ENCODE measurements at places on chromosomes 6 and 20. TPM values are rescaled to one million over a fixed set of nuclear protein-coding genes. Genes with fewer than 3 reads are reported as not detected.

DNA sequence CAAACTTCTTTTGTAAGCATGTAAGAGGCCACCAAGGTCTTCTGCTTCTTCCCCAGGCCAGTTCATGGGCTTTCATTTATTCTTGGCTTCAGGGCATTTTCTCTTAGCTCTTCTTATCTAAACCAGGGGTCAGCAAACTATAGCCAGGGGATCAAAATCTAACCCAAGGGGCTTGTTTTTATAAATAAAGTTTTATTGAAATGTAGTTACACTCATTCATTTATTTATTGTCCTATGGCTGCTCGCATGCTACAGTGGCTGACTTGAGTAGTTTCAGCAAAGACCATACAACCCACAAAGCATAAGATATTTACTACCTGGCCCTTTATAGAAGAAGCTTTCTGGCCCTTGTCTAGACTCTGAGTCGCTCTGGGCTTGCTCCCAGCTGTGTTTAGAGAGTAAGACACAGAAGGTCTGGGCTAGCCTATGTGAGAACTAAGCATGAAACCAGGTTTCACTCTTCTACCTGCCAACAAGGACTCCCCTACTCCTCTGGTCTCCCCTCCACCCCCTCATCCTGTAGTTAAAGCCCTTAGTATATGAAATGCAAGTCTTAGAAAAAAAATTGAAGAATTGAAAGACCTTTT, 43.2 kb downstream of the KHDC1L start:
- DNase-seq, result no peak

- peak; percentile 14 for DNase-seq
Observed at GRCh38 chr6:88920774-88921733, 42.4 kb downstream of the RNGTT start.

DNA sequence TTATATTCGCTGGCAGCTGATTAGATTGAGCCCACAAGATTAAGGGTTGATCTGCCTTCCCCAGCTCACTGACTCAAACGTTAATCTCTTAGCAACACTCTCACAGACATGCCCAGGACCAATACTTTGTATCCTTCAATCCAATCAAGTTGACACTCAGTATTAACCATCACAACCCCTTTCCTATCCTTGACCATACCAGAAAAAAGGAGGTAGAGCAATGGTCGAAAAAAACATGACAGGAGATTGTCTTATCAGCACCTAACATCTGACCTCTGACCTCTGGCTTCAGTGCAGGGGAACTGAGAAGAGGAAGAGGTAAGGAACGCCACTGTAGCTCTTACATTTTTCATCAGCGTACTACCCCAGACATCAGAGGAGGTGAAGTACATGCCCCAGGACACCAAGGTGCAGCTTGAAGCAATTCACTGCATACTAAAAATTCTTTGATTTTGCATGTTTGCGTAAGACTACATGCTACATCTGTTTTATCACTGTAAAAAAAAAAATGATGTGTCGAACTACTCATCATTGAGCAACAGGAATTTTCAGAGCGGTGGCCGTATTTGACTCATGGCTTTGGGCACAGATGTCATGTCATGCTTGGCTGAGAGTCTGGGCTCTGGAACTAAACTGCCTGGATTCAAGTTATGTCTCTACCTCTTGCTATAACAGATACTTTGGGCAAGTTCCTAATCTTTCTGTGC, 188.0 kb upstream of the TAB2 start:
- no peak for DNase-seq

DNA sequence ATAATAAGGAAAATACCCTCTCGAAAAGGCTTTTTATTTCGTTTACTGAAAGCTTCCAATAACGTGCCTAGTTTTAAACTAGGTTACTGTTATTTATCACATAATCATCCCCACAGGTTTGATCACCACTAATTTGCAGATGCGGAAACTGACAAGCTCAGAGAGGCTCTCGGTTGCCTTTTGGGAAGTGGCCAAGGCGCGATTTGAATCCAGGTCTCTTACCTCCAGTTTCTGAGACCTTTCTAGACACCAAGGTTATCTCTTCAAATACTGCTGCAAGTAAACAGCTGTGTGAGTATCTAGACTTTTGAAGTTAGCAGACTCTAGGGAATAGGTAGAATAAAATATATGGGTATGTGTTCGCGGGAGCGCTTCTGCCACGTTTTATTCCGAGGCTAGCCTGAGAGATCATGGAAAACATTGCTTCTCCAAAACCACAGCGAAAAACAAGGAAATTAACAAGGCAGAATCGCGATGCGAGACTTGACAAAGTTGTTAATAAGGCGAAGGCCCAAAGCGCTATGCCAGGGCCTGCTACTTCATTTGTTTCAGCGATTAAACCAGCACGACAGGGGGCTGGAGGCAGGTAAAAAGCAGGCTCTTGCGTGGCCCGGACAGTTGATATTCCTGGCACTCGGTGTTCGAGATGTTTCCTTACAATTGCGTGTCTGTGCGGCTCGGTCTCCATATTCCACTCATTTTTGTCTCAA, 1.8 kb upstream of the JARID2 start:
- DNase-seq, result no peak

GRCh38 chr6:42923666-42924065, 5.6 kb upstream of the CNPY3 start:
- DNase-seq, result no peak

DNA sequence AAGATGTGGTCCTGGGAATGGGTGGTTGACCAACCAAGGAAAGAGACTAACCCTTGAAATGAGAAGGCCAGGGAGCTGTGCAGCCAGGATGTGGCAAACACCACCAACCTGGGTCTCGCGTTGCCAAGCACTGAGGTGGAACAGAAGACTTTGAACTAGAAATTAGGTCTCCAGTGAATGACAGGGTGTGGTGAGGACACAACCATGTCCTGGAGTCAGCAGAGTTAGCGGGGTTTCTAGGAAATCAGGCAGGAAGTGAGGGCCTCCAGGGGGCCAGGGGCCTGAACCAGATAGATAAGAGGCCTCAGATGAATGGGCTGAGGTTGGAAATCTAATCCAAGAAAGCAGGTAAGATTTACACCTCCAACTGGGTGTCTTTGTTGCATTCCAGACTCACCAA, 353.3 kb upstream of the ARID1B start:
- no peak for DNase-seq

DNA sequence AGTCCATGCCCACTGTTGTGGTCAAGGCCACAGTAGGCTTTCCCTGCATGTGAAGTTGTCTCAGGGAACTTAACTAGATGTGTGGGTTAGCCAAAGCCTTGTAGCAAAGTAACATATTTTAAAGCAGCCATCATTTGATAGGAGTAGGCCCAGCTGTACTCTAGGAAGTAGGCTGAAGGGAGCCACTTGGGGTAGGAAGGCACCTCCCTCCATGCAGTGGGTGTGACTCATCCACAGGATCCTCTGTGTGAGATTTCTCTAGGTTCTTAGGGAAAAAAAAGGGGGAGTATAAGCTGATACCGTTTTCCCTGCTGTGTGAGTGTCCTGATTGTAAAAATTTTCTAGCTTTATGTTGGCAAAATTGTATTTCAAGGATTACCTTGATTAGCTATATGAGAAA, 44.7 kb downstream of the VAPB start:
- no peak for DNase-seq

GRCh38 chr6:166950443-166950821, 5.9 kb downstream of the RNASET2 start:
- no peak for DNase-seq

- peak; percentile 73 for DNase-seq
Observed at GRCh38 chr20:53773792-53774401, 180.3 kb upstream of the ZNF217 start.

DNA sequence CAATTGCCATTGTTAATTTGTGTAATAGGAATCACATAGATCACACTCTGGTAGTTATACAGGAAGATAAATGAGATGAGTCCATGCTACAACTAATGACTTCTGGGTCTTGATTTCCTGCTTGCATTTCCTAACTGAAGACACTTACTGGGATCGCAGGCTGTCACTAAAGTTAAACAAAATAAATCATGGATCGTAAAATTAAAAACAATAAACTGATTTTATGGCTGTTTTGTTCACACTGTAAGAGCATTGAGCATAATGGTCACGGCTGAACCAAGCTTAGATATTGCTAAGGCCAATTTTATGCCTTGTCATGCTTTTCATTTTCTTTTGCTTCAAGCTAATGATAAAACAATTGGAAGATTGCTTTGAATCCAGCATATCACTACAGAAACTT, 332.5 kb upstream of the CITED2 start:
- DNase-seq, result no peak

DNA sequence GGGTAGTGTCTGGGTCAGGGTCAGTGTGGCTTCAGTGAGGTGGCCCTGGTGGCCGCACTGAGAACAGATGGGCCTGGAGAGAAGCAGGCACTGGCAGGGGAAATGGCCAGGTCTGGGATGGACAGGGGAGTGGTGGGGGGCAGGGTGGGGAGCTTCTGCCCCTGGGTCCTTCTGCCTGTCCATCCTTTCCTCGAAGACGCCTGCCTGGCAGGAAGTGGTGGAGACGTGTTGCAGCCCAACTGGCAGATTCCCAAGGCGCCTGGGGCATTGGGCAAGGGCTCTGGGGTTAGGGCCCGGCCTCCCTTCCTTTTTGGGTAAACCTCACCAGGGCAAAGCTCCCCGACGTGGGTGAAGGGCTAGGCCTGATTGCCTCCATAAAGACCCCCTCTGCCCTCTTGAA, 10.4 kb downstream of the SRC start:
- no peak for DNase-seq

GRCh38 chr20:10673176-10673841, 490 bp downstream of the JAG1 start:
- no peak for DNase-seq

- DNase-seq, result no peak
Observed at GRCh38 chr20:59933296-59933848, at the start of gene SYCP2. SYCP2 (minus strand) TSS chr20:59933637; CDS start chr20:59922413, 11,224 bp downstream.

- DNase-seq, result no peak
Observed at GRCh38 chr6:38445925-38446324, 193.8 kb downstream of the BTBD9 start.

DNA sequence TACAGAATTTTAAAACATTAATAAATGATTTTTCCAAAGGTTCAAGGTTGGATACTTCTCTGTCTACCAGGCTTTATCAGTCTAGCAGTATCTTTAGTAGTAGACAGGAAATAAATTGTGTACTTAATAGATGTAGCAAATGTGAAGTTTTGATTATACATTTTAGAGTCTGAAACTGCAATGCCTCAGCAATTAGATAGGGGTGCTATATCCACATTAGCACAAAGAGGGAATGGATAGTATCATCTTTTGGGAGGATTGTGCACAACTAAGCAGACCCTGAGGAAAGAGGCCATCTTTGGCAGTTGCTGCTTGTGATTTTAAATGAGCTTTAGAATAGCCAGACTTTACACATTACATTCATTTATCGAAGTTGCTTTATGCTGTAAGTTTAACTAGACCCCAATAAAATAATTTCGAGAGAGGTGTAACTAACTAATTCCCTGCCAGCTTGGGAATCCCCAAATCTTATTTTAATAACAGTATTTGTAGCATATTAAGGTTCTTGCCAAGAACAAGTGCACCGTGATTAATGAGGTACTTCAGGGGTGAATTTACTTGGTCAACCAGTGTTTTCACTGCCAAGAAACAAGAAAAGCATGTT, 2.8 kb downstream of the KCNQ5 start:
- DNase-seq, result no peak

DNA sequence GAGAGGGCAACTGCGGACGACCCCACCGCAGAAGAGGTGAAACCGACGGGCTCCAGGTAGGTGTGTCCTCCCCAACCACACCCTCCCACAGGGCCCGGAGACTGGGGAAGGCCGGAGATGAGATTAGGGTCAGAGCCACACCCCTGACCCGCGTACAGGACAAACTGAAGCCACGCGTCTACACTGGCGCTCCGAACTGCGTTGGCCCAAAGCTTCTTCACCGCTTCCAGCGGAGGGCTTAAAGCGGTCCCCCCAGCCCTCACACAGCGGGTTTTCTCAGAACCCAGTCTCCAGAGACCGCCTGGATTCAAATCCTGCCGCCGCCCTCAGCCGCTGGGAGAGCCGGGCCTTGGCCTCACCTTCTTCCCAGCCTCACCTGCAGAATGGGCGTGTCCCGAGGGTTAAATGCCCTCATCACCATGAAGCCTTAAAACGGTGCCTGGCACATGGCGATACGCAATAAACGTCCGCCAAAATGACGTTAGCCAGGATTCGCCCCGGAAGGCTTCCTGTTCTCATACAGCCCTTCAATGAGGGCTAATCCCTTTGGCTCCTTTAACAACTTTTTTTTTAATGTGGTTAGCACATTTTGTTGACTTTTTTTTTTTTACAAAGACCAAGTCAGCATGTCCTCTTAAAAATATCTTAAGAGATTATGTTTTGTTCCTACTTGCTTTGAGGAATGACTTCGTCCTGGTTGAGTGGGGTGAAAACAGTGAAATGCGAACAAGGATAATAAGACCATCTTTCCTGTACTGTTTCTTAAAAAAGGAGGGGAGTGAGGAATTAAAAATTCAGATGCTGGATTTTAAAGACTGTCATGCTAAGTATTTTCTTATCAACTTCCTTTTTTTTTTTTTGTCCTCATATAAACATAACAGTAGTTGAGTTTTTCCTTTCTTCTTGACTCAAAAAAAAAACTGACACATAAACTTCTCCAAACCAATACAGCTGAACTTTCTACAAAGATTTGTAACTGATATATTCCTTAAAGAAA, 15.1 kb upstream of the ZNF217 start:
- DNase-seq, result no peak

GRCh38 chr20:25466846-25467245, 59.4 kb downstream of the GINS1 start:
- no peak for DNase-seq

DNA sequence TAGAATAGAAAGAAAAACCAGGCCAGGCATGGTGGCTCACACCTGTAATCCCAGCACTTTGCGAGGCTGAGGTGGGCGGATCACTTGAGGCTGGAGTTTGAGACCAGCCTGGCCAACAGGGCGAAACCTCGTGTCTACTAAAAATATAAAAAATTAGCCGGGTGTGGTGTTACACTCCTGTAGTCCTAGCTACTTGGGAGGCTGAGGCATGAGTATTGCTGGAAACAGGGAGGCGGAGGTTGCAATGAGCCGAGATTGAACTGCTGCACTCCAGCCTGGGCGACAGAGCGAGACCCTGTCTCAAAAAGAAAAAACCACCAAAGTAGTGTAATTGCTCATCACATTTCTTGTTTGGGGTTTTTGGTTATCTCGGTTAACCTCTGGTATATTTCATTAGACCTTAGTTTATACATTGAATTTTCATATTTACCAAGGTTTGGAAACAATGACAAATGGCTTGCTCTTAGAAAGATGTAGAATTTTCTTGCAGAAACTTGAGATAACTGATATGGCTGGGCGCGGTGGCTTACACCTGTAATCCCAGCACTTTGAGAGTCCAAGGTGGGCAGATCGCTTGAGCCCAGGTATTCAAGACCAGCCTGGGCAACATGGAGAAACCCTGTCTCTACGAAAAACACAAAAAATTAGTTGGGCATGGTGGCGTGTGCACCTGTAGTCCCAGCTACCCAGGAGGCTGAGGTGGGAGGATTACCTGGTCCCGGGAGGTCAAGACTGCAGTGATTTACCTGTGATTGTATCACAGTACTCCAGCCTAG, 14.2 kb downstream of the ITCH start:
- no peak for DNase-seq

GRCh38 chr6:170208182-170208601, 82.7 kb downstream of the DLL1 start:
- no peak for DNase-seq

The TSPO2 gene
- not detected for polyA plus RNA-seq

The ANGPT4 gene
- not detected for polyA plus RNA-seq

The VSTM2L gene
- 2.3 TPM for polyA plus RNA-seq

The QKI gene
- 291 TPM for polyA plus RNA-seq

The GRM1 gene
- polyA plus RNA-seq, result not detected

The EPB41L1 gene
- 20.0 TPM for polyA plus RNA-seq

The SLC22A2 gene
- not detected for polyA plus RNA-seq

Measured in muscle of arm (tissue), 14 donors.